Mucosa of descending colon (tissue), 3 donors: ENCODE measurements at places on chromosomes 6 and 20. TPM values are rescaled to one million over a fixed set of nuclear protein-coding genes. Genes with fewer than 3 reads are reported as not detected.

C6orf52 gene
- 1.7 TPM for total RNA-seq

VWA7 gene
- total RNA-seq = 6.9 TPM

BNIP5 gene
- total RNA-seq = 17.4 TPM

BTN1A1 gene
- not detected for total RNA-seq

B3GAT2 gene
- total RNA-seq = not detected

LTA gene
- total RNA-seq = not detected

TDRD6 gene
- total RNA-seq = 1.9 TPM

CLPSL2 gene
- not detected for total RNA-seq

- no peak for DNase-seq
These were observed 92.2 kb upstream of the RSPO3 start for GRCh38 chr6:127026247-127026646.

GRCh38 chr6:84768442-84769174 is 4.2 kb upstream of the TBX18 start:
- no peak for DNase-seq

GRCh38 chr20:53692465-53693067 is 98.9 kb upstream of the ZNF217 start:
- no peak for DNase-seq

GRCh38 chr6:111015389-111016124 is 33.7 kb downstream of the RPF2 start:
- DNase-seq = no peak

- peak; percentile 26 for DNase-seq
These were observed 3.7 kb upstream of the DEK start for GRCh38 chr6:18268066-18268465.

- no peak for DNase-seq
These were observed 79.2 kb upstream of the LY86 start for GRCh38 chr6:6509284-6509683.

GRCh38 chr6:11911538-11911937 is 100.6 kb upstream of the HIVEP1 start:
- DNase-seq = no peak

- DNase-seq = no peak
These were observed 36.4 kb upstream of the SLC17A4 start for GRCh38 chr6:25717866-25718740.

GRCh38 chr6:52420668-52421358 is 671 bp downstream of the EFHC1 start:
- no peak for DNase-seq

GRCh38 chr6:26197933-26198721 is 110.9 kb downstream of the HFE start:
- DNase-seq = peak; percentile 82

DNA sequence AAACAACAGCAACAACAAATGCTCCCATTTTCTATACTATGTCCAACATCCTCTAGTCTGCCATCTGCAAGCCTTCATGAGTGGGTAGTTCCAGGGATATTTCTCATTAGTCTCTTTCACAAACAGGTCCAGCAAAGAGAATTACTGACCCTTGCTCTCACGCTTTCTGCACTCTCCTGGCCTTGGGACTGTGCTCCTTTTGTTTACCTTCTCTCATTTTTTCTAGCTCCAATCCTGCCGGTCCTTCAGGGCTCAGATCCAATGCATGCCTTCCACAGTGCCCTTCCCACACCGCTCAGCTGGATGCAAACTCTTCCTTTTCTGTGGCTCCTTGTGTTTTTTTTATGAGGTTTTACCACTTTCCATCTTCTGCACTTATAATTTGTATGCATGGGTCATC is 47.2 kb downstream of the ADTRP start:
- peak; percentile 28 for DNase-seq

GRCh38 chr6:10759312-10759839 is 11.8 kb downstream of the TMEM14B start:
- DNase-seq = no peak

DNA sequence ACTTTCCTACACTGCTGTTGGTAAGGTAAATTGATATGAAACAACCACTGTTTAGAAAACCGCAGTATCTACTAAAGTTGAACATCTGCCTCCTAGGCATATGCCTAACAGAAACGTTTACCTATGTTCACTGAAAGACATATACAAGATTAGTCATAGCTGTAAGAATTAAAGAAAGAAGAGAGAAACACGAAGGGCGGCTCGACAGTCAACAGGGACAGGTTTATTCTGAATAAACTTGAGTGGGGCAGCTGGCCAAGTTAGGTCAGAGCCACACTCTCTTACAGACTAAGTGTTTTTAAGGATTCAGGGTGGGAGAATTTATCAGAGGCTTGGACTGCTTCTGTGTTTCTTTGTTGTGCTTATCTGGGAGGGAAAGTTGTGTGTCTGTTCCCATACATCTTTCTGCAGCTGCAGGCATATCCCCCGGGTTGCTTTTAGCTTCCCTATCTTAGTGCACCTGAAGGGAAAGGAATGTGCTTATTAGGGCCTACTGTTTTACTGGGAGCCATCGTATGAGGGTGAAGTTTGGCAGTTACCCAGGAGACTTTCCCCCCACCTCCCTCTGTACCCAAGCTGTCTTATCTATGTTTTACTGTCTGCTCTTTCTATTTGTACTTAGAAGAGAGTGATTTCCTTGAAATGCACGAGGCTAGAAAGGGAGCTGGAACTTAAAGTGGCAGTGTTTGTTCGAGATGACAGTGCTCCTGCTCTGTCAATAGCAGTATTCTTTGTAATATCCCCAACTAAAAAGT is 20.4 kb downstream of the PROCR start:
- DNase-seq = peak; percentile 35

GRCh38 chr20:8209061-8209460 is 77.0 kb downstream of the PLCB1 start:
- DNase-seq = no peak

GRCh38 chr20:750801-751200 is 17.5 kb downstream of the SLC52A3 start:
- DNase-seq = no peak
